ENCODE measurements at places on chromosomes 1 and 21. TPM values are rescaled to one million over a fixed set of nuclear protein-coding genes. Genes with fewer than 3 reads are reported as not detected.
A peak's percentile ranks its signal among the peaks of the same experiment; 100 is the strongest.

GRCh38 chr1:1665815-1666251 is 7.0 kb upstream of the CDK11B start:
- no peak for DNase-seq

The KCNJ15 gene
- total RNA-seq, result 3.4 TPM

DNA sequence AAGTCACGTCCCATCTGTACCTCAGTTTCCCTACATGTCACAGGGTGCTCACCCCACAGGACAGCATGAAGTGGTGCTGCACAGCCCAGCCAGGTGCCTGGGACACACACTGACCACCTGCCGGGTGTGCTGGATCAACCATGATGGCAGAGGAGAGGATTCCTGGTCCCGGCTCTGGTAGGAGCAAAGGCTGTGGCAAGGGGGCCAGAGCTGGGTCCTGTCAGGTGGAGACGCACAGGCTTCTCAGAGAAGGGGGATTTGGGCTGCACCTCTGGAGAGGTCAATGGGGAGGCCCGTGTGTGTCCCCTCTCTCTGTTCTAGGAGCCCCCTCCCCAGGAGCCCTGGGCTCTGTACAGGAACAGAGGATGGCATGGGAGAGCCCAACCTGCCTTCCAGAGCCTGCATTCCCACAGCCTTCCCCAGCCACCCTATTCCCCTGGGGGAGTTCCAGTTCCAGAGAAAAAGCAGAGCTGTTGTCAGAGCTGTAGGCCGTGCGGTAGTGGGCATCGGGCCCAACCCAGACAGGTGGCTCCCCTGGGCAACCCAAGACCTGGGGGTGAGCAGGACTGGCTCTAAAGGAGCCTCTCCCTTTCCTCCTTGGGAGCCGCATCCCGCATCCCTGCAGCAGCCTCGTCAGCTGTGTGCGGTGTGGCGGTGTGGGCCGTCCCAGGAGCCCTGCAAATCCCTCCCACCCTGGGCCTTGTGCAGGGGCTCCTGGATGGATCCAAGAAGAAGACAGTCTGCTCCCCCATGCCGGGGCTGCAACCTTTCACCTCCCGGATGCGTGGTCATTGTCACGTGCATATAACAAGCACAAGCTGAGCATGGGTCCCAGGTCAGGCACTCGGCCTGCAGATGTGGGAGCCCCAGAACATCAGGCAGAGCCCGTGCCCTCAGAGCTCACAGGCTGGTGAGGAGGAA is 2.9 kb upstream of the TFF3 start:
- no peak for DNase-seq

- no peak for DNase-seq
Observed at GRCh38 chr1:212618466-212619210, 10.1 kb downstream of the ATF3 start.

The ARHGAP30 gene
- total RNA-seq, result 7.9 TPM

- DNase-seq, result no peak
Observed at GRCh38 chr1:39922251-39922688, 20.6 kb upstream of the MYCL start.

DNA sequence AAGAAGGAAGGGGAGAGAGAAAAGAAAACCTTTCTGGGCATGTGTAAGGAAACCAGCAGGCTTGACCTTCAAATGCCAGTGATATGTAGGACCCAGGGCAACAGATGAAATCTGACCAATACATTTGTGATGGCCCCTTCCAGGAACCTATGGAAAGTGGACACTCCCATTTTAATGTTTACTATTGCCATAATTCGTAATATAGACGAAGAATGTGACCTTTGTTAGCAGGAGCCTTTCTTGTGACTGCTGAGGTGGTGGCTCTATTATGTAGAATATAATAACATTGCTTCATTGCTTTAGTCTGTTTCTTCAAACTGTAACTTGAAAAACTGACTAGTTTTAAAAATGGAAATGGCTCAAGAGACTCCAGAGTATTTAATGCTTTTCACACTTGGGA is 150.8 kb downstream of the MAGI3 start:
- no peak for DNase-seq

The TTLL7 gene
- total RNA-seq, result 11.5 TPM

DNA sequence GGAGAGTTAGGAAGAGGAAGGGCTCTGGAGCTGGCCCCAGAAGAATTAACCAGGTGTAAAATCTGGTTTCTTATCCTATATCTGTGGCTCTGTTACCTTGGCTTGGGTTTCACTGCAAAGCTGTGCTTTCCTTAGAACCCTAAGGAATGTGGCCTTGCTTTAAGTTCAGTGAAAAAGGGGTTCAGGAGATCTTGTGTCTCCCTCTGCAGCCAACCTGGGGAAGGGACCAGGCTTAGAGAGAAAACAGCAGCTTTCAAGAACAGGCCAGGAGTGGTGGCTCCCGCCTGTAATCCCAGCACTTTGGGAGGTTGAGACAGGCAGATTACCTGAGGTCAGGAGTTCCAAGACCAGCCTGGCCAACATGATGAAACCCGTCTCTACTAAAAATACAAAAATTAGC is 16.1 kb upstream of the MYCL start:
- DNase-seq, result no peak

The ADAM30 gene
- total RNA-seq, result not detected

DNA sequence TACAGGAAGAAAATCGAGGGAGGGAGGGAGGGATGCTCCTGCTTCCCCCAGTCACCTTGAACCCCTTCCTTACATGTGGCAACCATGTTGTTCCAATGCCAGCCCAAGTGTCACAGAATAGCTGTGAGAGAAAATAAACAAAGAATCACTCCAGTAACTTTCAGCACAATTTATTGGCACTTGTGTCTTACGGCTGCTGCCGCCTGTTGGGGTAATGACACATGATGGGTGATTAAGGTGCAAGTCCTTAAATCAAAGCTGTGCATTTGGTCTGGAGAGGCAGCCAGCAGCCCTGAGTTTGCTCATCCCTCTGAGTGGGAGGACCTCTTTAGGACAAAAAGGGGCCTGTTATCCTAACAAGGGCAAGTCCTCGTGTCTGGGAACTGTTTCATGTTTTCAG is 377.7 kb downstream of the PCP4 start:
- no peak for DNase-seq

GRCh38 chr1:227944931-227945890 is 2.5 kb downstream of the WNT9A start:
- DNase-seq, result no peak

DNA sequence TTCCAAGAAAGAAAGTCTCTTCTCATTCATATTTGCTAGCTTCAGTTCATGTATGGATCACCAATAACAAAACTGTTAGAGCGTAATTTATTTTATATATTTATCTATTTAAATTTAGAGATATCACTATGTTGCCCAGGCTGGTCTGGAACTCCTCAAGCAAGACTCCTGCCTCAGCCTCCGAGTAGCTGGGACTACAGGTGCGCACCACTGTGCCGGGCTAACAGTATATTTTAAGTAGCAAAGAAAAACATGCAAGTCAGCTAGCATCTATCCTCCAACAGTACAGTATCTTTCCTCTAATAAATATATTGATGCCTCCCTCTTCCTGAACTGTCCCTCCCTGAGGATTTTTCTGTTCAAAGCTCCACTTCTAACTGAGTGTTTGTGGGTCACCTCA is 21.5 kb downstream of the INPP5B start:
- no peak for DNase-seq

- peak; percentile 40 for DNase-seq
Observed at GRCh38 chr1:41496080-41497055, 11.9 kb upstream of the EDN2 start.
